ENCODE measurements at places on chromosomes 11 and 22.

- DNase-seq, result no peak
Measured at GRCh38 chr11:48006301-48006992, 26.1 kb downstream of the PTPRJ start.

GRCh38 chr11:107683061-107683460 is 28.8 kb downstream of the SLN start:
- DNase-seq, result no peak

GRCh38 chr11:116579031-116579653 is 193.6 kb downstream of the BUD13 start:
- DNase-seq, result no peak

DNA sequence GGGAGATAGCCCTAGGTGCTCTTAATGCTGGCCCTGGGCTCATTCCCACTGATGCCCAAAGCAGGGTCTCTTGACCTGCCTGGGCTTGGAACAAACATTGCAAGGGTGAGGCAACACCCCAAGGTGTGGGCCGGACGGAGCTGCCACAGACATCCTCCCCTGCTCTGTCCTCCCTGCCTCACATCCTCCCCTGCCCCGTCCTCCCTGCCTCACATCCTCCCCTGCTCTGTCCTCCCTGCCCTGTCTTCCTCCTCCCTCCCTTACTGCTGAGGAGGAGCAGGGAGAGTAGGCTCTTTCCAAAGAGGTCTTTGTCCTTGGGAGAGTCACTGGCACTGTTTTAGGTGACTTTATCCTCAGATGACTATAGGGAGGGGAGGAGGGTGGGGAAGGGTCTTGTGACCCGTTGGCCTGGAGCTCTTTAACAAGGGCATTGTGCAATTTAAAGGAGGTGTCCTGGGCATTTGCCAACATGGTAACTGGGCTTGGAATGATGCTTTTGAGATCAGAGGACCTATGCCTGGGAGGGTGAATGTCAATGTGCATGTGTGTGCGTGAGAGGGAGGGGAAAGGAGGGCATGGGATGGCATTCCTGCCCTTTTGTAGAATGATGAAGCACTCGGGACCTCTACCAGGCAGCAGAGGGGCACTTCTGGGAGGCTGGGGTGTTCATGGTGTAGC is 700 bp downstream of the FAM180B start:
- no peak for DNase-seq

- DNase-seq, result no peak
Measured at GRCh38 chr22:49946612-49947295, 13.8 kb upstream of the PIM3 start.

GRCh38 chr11:102831489-102832440 is 11.6 kb downstream of the MMP3 start:
- DNase-seq, result peak; percentile 3

DNA sequence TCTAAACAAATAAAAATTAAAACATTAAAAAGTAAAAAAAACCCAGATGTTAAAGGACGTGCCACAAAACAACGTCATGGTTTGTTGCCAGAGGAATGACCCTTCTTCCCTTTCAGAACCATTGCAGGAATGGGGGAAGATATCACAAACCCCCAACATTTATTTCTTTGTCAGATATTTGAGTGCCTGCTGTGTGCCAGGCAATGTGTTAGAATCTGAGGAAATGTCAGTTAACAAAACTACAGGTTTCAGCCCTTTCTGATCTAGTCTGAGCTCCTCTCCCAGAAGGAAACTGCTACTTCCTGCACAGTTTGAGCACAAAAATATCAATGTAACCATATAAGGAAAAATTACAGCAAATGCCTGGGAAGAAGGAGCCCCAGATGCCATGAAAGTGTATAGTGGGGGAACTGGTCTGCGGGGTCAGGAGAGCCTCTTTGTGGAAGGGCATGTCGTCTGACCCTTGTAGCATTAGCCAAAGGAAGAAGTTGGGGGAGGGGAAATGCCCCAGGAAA is 7.1 kb upstream of the NHERF4 start:
- DNase-seq, result no peak

- peak; percentile 64 for DNase-seq
Measured at GRCh38 chr11:47434011-47434786, 8.0 kb upstream of the PSMC3 start.

GRCh38 chr11:111947143-111947542 is 10.0 kb downstream of the DIXDC1 start:
- DNase-seq, result no peak

DNA sequence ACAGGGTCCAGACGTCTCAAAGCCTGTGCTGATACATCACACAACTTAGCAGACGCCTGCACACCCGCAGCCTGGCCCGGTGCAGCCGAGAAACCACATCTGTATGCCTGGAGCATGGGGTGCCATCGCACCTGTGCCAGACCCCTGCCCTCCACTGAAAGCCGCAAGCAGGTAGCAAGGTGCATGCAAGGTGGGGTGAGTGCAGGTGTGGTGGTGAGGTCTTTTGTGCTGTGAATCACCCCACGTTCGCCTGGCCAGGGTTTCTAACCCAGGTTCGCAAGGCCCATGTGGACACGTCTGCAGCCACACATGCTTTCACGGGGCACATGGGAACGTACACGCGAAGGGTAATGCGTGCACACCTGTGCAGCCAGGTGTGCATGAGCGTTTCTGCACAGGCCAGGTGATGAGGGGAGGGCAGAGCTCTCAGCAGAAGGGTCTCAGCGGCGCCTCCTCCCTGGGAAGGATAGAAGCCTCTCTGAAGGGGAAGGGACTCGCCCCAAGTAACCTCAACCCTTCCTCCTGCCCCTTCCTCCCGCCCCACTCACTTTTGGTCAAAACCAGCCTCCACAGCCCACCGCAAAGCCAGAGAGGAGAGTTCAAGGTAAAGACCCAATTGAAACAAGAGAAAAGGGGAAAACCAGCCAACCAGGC is 19.5 kb downstream of the CBX7 start:
- DNase-seq, result no peak

GRCh38 chr11:77868744-77869143 is 47.8 kb downstream of the AAMDC start:
- no peak for DNase-seq

GRCh38 chr11:69425444-69425843 is 56.0 kb upstream of the LINC01488 start:
- DNase-seq, result no peak

DNA sequence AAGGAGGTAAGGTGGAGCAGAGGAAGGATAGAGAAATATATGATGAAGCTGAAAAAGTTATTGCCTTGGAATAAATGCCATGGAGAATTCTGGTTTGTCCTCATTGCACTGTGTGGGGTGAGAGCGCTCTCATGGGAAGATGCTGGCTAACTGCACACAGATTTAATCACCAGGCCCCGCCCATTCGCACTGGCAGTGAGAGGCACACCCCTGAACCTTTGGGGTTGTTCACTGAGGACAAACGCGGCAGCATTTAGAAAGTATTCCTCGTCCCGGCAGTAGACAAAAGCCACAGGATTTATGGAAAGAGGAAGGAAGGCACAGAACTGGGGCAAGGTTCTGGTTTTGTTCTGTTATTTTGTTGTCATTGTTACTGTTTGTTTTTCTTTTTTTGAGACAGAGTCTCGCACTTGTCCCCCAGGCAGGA is 70.2 kb downstream of the MED15 start:
- no peak for DNase-seq

DNA sequence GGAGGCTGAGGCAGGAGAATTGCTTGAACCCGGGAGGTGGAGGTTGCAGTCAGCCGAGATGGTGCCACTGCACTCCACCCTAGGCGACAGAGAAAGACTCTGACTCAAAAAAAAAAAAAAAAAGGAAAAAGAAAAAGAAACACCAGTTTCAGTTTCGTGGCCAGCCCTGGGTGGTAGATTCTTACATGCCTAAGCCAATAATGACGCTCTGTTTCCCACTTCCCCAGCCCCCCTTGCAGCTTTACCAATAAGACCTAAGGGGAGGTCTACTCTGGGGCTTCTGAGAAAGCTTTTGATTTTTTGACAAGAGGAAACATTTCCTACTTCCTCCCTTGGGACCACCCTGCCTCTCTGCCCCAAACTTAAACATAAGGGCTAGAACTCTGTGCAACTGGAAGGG is 30.0 kb upstream of the PTPRJ start:
- no peak for DNase-seq

GRCh38 chr11:110379261-110379660 is 50.5 kb upstream of the FDX1 start:
- DNase-seq, result no peak

DNA sequence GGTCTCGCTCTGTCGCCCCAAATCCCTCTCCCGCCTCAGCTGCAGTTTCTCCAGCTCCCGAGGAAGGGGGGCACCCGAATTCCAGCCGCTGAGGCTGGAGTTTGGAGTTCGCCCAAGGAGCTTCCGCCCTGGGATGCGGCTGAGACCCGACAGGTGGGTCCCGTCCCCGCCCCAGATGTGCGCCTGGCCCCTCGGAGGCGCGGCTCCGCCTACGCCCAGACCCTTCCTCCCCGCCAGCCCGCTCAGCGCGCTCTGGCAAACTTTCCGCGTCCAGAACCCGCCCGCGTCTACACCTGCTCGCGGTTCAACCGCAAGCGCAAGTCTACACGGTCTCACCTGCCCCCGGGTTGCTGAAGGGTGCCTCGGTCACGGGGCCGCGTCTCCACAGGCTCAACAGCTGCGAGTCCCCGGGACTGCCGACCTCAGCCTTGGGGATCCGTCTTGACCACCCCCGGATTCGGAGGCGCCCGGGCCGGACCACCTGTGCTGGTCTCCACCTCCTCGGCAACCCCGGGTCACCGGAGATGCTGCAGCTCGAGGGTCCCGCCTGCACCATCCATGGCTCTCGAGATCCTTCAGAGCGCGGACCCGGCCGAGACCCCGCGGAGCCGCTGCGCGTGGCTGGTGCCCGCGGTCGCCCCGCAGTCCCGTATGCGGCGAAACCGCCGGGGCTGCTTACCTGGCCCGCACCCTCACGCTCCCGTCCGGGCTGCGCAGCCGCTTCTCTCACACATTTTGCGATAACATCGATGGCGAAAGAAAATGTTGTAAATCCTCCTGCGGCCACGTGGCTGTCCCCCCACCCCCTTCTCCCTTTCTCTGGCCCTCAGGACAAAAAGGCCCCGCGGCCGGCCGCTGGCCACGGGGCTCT is 63.6 kb downstream of the NFAM1 start:
- DNase-seq, result peak; percentile 46

- no peak for DNase-seq
Measured at GRCh38 chr11:28903716-28904115, 795.5 kb downstream of the METTL15 start.

- DNase-seq, result no peak
Measured at GRCh38 chr11:95688501-95689222, 100.9 kb downstream of the FAM76B start.

DNA sequence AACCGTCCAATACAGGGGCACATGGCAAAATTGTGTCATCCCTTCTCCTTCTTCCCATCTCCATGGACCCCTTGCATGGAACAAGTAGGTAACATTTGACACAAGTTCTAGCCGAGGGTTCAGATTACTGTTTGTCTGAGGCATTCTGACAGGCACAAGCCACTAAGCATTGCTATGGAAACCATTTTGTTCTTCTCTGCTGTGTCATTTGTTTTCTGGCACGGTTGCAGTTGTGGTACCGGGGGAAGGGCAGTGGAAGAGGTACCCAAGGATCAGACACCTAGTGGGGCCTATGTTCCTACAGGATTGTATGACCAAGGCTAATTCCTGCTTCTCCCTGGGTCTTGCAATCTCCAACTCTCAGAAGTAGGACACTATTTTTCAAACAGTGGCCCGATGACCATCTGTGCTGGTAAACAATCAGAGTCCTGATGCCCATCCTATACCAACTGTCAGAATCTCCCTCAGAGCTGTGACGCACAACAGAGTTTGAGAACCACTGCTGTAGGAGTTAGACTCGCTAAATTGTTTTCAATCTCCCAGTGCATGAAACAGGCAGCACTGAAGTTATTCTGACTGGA is 69.3 kb downstream of the KCNC1 start:
- peak; percentile 27 for DNase-seq

DNA sequence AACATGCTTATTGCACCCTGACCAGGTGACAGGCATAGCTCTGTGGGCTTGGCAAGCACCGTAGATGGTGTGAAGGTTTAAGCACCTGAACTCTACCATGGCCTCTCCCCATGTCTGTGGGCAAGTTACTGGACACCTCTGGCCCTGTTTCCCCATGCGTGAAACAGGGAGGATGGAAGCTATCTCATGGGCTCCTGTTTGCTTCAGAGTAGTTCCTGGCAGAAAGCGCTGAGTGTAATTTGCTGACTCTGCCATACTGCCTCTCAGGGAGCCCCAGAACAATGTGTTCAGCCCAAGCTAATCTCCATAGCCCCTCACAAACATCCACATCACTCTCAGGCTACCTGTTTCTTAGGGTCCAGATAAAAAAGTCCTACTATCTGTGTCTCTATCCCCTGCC is 2.4 kb downstream of the CBX6 start:
- DNase-seq, result no peak

DNA sequence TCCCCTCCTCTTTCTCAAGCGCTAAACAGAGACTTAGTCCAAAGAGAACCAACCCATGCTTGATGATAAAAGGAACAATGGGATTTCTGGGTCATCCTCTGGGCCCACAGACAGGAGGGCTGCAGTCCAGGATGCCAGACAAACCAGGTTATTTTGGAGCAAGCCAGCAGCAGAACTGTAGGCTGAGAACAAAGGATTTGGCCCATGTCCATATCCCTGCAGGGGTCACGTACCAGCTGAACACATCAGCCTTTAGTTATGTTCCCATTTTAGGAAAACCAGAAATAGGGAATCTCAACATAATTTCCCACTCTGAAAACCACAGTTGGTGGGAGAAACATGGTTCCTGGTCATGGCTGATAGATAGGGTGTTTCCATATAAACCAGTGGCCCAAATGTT is 533.6 kb upstream of the CADM1 start:
- DNase-seq, result no peak

- DNase-seq, result no peak
Measured at GRCh38 chr22:30825711-30826505, 131.2 kb downstream of the OSBP2 start.

GRCh38 chr11:16781936-16782919 is 43.8 kb downstream of the C11orf58 start:
- DNase-seq, result peak; percentile 64

DNA sequence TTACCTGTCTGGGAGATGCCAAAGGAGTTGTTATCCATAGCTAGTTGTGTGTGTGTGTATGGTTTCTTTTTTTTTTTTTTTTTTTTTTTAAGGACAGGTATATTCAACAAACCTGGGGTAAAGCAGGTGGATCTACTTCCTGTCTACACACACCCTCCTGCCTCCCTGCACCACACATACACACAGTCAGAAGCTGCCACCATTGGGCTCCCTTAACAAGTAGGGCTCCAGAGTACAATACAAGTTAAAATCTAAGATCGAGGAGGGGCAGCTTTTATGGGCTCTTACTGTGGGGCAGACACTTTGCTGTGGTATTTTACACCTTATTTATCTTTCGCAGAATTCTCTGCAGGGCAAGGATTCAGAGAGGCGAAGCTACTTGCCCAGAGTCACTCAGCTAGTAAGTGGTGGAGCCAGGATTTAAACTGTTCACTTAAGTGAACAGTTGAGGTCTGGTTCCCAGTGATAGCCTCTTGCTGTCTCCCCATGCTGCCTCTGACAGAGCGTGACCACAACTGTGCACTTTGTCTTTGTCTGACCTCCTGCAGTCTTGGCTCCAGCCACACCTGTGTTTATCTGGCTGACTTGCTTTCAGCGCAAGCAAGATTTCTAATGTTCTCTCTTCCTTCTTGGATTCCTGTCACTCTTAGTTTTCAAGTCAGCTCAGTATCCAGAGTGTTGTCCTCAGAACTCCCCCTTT is 135.0 kb downstream of the CSNK2A3 start:
- peak; percentile 71 for DNase-seq

All from thyroid gland (tissue), 4 donors.